ENCODE measurements at places on chromosomes 3 and 15.

- no peak for DNase-seq
Measured at GRCh38 chr3:129022114-129023007, 21.3 kb downstream of the EFCC1 start.

- no peak for DNase-seq
Measured at GRCh38 chr3:24401811-24402185, 92.9 kb downstream of the THRB start.

GRCh38 chr15:65044724-65045481, at the start of gene SLC51B:
SLC51B (plus strand) TSS chr15:65045387; CDS start chr15:65050005, 4,618 bp downstream.
- DNase-seq = no peak

DNA sequence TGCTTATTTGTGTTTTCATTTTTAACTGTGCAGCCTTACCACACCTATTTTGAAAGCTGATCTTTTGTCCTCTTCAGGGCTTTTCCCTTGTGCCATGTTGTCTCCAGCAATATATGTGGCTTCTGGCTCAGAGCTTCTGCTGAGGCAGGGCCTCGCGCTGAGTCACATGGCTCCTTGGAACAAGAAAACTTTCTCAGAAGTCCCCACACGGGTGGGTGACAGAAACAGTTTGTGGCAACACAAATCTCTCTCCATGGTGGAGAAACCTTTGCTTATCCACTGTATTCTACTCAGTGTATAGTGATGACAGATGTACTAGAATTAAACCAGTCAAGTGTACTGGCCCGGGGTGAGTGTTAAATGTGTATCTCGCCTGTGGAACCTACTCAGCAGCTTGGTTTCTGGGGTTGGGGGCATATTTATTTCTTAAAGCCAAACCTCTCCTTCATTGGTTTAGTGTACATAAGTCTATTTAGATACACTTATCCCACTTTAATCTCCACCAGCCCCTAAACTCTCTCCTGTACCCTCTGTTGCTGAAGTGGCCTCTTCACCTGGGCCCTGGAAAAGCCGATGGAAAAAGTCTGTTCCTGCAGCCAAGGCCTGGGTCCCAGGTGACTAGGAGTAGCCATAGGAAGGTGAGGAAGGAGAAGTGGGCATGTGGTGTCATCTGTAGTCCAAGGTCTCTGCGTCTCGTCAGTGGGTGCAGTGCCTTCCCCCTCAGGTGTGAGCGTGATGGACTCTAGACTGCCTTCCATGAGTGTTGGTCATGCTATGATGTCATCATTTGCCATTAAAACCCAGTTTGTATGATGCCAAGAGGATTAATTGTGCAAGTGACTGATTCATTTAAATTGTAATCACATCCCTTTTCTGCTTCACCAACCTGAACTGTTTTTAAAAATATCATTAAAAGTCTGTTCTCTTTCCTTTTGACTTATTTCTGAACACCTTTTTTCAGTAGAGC, 3.2 kb upstream of the FBXL22 start:
- DNase-seq = no peak

DNA sequence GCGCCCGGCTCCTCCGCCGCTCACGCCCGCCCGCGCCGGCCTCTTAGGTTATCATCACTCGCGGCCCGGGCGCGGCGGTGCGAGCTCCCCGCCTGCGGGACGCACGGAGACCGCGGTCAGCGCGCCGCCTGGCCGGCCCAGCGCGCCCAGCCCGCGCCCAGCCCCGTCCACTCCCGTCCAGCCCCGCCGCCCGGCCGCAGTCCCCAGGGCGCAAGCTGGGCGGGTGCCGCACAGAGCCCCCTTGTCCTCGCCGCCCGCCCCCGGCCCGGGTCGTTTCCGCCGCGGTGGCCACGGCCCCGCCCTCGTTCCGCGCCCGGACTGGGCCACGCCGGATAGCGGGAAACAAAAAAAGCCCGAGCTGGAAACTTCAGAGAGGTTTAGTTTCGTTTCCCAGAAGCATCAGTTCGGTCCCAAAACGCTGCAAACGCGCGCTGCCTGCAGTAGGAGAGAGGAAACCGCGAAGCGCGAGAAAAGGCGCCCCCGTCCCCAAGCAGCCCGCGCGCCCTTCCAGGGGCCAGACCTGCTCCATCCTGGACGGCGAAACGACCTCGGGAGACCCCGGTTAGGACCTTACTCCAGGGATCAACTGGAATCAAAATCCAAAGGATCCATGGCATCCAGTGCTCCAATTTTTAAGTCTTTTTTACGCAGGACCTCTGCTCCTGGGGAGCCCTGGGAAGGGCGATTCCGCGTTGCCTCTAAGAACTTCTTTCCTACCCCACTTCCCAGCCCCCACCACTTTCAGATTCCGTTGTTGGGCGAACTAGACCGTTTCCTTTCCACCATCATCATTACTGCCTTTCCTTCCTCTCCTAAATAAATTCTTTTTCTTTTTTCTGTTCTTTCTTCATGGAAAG, at the start of gene ATP10A:
ATP10A (minus strand) TSS at position 217 of the 857 bp plus-strand sequence. CDS start 231 bp downstream, outside the sequence.
- DNase-seq = no peak

DNA sequence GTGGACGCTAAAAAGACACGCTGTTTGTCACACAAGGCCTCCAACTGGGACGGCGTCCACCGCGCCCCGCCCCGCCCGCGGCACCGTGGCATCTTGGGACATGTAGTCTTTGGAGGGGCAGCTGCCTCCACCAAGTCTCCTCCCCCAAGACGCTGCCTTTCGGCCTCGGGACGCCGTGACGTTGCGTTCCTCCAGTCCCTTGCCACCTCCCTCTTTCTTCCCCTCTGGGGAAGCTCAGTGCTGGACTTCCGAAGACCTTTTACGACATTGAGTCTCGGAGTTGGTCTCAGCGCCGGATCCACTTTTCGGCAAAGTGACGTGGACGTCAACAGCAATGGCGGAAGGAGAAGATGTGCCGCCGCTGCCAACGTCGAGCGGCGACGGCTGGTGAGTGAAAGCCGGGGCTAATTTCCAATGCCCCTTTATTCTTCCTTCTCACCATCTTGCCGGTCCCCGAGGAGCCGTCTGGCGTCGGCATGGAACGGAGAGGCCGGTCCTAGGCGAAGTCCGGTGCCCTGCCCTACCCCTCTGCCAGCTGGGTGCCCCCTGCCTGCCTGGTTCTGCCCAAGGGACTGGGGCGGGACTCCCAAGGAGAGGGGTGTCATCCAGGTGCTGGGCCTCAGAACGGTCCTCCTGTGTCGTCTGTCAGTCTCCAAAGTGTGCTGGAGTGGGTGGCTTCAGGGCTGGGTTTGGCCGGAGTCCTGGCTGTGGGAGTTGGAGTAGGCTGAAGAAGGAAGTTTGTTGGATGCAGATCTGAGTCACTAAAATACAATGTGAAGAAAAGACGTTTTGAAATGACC, at the start of gene TBC1D23:
TBC1D23 (plus strand) TSS at position 308 of the 800 bp plus-strand sequence; CDS start at position 335, 27 bp downstream.
- peak; percentile 92 for DNase-seq
